ENCODE measurements at places on chromosomes 5 and 9. TPM values are rescaled to one million over a fixed set of nuclear protein-coding genes. Genes with fewer than 3 reads are reported as not detected.

GRCh38 chr5:159555084-159555483 is 224.8 kb upstream of the IL12B start:
- H3K36me3 ChIP-seq = no peaks in the 10 kb centered on the region
- DNase-seq = no peak
- no peaks in the 10 kb centered on the region for H3K27me3 ChIP-seq
- no peak overlapping the region for H3K27ac ChIP-seq
- H3K4me1 ChIP-seq = no peaks in the 10 kb centered on the region

The PCDHGA7 gene
- total RNA-seq = 0.59 TPM

The TRIM14 gene
- 44.6 TPM for total RNA-seq

DNA sequence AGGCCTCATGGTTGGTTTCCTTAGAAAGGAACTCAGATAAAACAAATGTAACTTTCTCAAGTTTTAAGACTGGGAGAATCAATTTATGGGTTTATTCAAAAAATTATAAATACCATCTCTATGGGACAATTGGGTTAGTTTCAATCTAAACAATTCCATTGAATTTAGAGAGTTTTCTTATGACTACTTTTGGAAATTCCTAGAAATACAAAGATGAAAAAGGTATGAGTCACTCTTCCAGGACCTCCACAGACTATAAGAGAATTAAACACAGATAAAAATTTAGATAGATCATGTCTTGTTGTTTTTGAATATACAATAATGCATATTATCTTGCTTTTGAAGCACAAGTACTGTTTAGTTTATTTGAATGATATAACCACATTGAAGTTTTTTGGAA is 188.7 kb downstream of the CHSY3 start:
- no peak for DNase-seq
- H3K4me1 ChIP-seq = no peaks in the 10 kb centered on the region
- H3K4me3 ChIP-seq = no peak overlapping the region

DNA sequence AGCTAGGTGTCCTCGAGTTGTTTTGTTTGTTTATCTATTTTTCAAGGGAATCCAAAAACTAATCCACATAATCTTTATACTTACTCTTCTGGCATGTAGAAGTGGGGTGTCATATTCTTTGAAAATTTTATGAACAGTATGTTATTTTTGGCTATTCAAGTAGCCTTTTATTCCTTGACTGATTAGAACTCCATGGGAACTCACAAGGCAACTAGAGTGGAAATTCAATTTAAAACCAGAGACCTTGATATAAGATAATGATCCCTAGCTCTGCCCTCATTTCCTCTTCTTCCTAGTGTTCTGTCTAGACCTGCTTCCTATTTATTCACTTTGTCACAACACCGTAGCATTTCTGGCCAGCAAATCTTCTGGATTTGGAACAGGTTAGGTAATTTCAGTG is 1123.7 kb upstream of the C9orf72 start:
- no peak overlapping the region for H3K4me3 ChIP-seq
- DNase-seq = no peak
- H3K36me3 ChIP-seq = no peaks in the 10 kb centered on the region
- H3K4me1 ChIP-seq = no peaks in the 10 kb centered on the region

- H3K27ac ChIP-seq = no peak overlapping the region
- no peak for DNase-seq
- no peaks in the 10 kb centered on the region for H3K36me3 ChIP-seq
- H3K4me1 ChIP-seq = no peaks in the 10 kb centered on the region
- no peaks in the 10 kb centered on the region for H3K27me3 ChIP-seq
These were observed 137.6 kb upstream of the DAPK1 start for GRCh38 chr9:87359958-87360601.

The GMCL2 gene
- total RNA-seq = not detected

The TSSK1B gene
- not detected for total RNA-seq

- H3K36me3 ChIP-seq = no peaks in the 10 kb centered on the region
- H3K4me3 ChIP-seq = no peak overlapping the region
These were observed 227.6 kb downstream of the WDR70 start for GRCh38 chr5:37606632-37607248.

- H3K27ac ChIP-seq = no peak overlapping the region
- H3K27me3 ChIP-seq = no peaks in the 10 kb centered on the region
These were observed 157.9 kb upstream of the TAS2R1 start for GRCh38 chr5:9787861-9788600.

DNA sequence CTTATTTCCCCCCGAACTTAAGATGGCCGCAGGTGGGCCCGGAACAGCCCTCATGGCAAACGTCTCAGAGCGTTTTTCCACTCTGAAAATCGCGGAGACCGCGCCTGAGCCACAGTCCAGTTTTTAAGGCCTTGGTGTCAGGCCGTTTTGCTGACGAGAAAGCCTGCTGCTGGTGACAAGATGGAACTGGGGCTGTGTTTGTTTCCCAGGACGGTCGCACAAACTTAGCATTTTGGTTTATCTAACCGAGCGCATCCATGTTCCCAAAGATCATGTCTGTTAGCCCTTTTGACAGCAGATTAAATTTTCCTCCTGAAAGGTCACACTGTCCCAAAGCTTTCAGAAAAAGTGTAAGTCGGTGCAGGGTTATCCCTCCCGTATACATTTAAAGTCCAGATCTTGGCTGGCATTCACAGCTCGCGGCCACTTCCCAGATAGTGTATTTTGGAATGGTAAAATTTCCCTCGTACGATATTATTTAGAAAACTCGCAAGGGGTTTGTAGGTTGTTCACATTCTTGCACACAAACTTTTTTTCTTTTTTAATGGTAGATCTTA is 812 bp downstream of the SREK1 start:
- peaks cover 3% of the 10 kb centered on the region for H3K4me1 ChIP-seq
- peak overlapping the region; percentile 100 for H3K27ac ChIP-seq
- no peaks in the 10 kb centered on the region for H3K36me3 ChIP-seq
- no peaks in the 10 kb centered on the region for H3K27me3 ChIP-seq
- DNase-seq = no peak

DNA sequence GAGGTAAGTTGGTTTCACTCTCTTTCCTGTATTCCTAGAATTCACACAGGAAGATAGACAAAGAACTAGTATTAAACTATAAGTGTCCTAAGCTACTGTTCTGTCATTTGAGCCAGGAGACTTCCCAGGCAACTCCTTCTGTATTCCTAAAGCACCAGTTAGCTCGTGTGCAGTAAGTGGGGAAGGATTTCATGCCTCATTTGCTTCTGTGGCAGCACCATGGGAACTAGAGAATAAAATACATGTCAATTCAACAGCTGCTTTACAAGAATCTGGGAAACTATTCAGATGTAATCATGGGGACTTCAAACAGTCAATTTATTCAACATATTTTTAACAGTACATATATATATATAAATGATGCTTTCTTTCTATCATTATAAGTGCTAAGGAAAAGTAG is 762.3 kb downstream of the PRELID2 start:
- H3K27me3 ChIP-seq = no peaks in the 10 kb centered on the region
- no peak for DNase-seq
- no peak overlapping the region for H3K4me3 ChIP-seq
- H3K4me1 ChIP-seq = no peaks in the 10 kb centered on the region

- no peaks in the 10 kb centered on the region for H3K27me3 ChIP-seq
- H3K36me3 ChIP-seq = no peaks in the 10 kb centered on the region
These were observed 41.4 kb downstream of the SYK start for GRCh38 chr9:90842996-90843395.

- no peaks in the 10 kb centered on the region for H3K27me3 ChIP-seq
- H3K36me3 ChIP-seq = no peaks in the 10 kb centered on the region
- no peak overlapping the region for H3K27ac ChIP-seq
These were observed 68.2 kb upstream of the SPTLC1 start for GRCh38 chr9:92183449-92183848.

The LCN2 gene
- total RNA-seq = 374 TPM

DNA sequence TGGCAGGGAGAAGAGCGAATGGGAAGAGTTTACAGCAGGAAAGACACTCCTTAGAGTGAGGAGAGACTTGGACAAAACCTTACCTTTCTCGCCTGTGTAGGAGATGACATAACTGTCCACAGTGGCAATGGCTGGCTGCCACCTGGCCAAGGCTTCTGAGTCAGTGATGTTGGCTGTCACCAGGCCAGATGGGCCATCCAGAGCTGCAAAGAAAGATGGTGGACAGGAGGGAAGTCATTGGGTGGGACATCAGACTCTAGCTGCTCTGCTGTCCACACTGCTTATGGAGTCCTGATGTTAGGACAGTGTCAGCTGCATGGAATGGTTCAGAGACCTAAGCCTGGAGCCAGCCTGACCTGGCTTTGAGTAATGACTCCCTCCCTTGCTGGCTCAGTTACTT is 79.8 kb downstream of the TNC start:
- no peaks in the 10 kb centered on the region for H3K36me3 ChIP-seq
- no peak for DNase-seq
- H3K4me1 ChIP-seq = no peaks in the 10 kb centered on the region
- H3K4me3 ChIP-seq = no peak overlapping the region
- H3K27ac ChIP-seq = no peak overlapping the region

DNA sequence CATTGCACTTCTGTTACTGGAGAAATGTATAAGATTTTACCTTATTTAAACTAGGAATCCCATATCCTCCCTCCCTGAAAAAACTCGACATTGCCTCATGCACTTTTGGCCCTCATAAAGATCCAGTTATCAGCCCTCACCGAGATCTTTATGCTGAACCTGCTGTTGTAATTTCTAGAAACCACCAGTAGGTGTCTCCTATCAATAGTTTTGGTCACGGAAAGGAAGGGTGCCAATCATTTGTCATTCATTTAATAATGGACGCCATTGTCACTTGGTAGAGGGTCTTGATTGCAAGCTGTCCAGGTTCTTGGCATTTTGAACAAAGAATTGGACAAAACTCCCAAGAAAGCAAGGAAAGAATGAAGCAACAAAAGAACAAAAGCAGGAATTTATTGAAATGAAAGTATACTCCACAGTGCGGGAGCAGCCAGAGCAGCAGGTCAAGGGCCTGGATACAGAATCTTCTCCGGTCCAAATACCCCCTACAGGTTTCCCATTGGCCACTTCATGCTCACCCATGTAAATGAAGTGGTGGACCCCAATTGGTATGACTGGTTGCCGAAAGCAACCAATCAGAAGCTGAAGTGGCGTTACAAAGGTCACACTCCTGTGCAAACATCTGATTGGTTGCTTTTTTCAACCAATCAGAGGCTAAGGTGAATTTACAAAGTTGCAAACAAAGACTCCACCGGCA is 524.3 kb downstream of the PSAT1 start:
- no peak overlapping the region for H3K27ac ChIP-seq
- no peak for DNase-seq
- H3K4me3 ChIP-seq = peak overlapping the region; percentile 5
- H3K4me1 ChIP-seq = no peaks in the 10 kb centered on the region

GRCh38 chr5:127206320-127207113 is 84.1 kb upstream of the MEGF10 start:
- no peak overlapping the region for H3K4me3 ChIP-seq
- no peaks in the 10 kb centered on the region for H3K36me3 ChIP-seq
- no peak overlapping the region for H3K27ac ChIP-seq
- no peak for DNase-seq
- no peaks in the 10 kb centered on the region for H3K27me3 ChIP-seq
- no peaks in the 10 kb centered on the region for H3K4me1 ChIP-seq

The DOK3 gene
- total RNA-seq = 8.9 TPM
